ENCODE measurements at places on chromosomes 1 and 21.

DNA sequence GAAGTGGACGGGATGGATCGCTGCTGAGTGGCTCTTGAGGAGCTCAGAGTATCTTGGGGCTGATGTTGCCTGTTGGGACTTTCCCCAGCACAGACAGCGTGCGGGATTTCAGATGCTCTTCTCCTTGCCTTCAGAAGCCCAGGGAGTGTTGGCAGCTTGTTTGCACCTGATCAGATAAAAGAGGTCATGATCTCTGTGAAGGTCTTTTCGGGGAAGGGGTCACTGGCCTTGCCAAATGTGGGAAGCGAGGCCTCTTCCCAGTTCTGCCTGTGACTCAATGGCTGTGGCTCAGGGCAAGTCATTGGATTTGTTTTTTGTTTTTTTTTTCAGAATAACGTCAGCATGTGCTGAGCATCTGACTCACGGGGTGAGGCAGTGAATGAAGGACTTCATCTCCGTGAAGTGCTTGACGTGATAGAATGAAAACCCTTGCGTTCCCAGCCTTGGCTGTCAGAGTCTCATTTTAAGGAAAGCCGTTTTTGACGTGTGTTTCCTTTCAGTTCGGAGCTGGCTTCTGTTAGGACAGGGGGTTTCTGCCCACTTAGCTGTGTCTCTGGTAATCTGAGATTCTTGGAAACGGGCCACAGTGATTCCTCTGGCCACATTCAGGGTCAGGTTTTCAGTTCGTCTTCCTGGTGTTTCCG, 46.7 kb downstream of the GALNT2 start:
- no peak for DNase-seq

GRCh38 chr21:41302976-41303375, 13.6 kb upstream of the FAM3B start:
- no peak for DNase-seq

DNA sequence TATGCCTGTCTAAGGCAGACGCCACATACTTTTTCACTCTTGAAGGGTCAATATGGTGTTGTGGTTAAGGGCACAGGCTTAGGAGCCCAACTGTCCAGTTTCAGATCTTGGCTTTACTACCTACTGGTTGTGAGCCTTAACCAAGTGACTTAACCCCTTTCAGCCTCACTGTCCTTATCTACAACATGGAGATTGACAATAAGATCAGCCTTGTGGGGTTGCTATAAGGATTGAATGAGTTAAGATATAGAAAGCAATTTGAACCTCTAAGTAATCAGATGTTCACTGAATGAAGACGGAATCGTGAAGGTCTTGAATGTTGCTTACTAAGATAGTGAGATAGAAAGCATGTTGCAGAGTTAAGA, 121.3 kb upstream of the JUN start:
- no peak for DNase-seq

- DNase-seq: no peak
Observed at GRCh38 chr21:43808367-43808766, 19.0 kb downstream of the RRP1 start.

DNA sequence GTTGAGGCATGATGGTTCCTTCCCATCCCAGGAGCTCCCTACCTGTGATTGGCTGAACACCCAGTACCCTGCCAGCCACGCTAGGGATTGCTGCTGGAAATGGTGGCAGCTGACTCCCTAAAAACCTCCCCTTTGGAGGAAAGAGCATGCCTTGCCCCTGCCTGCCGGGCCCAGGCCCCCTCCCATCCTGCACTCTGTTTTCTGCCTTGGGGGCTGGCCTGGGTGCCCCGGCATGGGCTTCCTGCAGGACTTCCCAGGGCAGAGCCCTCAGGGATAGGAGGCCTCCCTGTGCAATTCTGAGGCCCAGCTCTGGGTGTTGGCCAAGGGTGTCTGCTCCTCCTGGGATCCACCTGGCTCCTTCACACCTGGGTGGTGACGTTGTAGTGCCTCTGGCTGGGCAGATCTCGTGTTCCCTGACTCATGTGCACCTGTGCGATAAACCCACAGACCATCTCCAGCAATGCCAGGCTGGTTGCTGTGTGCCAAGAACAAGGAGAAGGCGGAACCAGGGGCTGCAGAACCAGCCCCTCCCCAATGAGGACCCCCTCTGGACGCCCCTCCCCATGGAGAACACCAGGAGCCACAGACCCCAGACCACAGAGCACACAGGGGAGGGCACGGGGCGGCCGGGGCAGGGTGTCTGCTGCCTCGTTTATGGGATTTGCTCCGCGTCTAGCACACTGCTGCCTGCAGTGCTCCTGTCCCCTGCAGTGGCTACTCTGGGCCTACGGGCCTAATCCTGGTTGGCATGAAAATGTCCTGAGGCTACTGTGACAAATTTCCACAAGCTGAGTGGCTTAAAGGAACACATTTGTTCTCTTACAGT, 13.6 kb downstream of the CSTB start:
- no peak for DNase-seq

GRCh38 chr1:169468982-169469381, 16.8 kb downstream of the SLC19A2 start:
- no peak for DNase-seq

GRCh38 chr1:43345120-43345519, 7.5 kb downstream of the MPL start:
- no peak for DNase-seq

DNA sequence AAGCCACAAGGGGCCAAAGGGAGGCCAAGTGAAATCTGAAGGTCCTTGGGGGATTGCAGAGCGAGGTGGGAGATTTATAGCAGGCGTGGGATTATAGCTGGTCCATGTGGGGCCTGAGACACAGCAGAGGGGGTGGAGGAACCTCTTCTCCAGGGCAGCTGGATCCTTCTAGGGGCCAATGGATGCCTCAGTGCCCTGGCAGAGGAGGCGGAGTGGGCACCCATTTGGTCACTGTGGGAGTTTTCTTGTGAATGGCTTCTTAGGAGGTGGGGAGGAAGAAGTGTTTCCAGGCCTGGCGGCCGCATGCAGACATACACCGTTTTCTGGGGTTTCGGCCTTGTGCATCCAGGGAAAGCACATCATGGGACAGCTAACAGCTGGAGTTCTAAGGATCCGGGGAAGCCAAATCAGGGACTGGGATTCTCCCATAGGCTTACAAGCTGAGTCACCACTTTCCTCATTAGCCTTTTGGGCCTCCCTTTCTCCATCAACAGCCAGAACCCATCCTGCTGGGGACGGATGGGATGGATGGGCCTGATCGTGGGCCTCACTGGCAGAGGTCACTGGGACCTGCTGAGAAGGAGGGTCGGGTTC, 76.5 kb downstream of the RHOU start:
- DNase-seq: no peak

- DNase-seq: no peak
Observed at GRCh38 chr21:43956019-43956669, 56.0 kb upstream of the TRAPPC10 start.

- no peak for DNase-seq
Observed at GRCh38 chr1:15952317-15953258, 23.3 kb downstream of the ZBTB17 start.

GRCh38 chr1:229328598-229329362, 14.1 kb downstream of the CCSAP start:
- DNase-seq: no peak

DNA sequence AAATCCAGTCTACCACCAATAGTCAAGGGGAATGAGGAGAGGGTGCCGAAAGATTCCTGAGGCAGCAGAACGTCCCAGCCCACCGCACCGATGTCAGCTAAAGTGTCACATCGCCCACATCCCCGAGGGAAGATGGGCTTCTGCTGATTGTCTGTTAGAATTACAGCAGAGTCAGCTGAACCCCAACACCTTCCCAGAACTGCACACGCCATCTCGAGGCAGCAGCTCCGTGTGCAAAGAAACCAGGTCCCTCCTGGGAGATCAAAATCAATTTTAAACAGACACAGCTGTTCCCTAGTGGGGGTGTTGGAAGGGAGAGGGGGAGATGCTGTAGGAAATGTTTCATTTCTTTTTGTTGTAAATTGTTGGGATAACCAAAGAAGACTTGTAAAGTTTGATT, 12.8 kb upstream of the KAZN start:
- DNase-seq: no peak

DNA sequence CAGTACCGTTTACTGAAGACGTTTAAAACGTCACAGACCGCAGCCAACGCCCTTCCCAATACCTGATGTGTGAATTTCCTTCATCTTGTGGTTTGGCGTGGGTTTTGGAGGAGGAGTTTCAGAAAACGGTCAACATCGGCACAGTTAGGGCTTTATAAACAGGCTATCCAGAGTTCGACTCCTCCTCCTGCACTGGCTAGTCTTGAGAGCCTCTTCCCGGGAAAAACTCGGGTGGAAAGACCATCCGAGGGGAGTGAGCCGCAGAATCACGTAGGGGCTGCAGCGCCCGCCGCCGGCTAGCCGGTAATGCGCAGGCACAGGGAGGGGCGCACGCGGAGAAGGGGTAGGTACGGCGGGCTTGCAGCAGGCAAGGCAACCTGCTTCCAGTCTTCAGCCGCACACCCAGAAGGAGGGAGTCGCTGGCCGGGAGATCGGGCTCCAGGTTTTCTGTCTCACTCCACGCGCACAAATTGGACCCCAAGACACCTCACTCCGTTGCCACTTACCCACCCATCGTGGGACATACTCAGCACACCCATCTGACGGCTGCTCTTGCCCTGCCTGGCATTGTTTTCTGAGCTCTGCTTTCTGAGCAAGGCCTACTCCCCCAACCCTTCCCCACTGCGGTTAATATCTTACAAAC, 25.4 kb downstream of the SLC19A2 start:
- DNase-seq: no peak

GRCh38 chr1:53237638-53238037, 680 bp downstream of the MAGOH start:
- DNase-seq: peak; percentile 10

DNA sequence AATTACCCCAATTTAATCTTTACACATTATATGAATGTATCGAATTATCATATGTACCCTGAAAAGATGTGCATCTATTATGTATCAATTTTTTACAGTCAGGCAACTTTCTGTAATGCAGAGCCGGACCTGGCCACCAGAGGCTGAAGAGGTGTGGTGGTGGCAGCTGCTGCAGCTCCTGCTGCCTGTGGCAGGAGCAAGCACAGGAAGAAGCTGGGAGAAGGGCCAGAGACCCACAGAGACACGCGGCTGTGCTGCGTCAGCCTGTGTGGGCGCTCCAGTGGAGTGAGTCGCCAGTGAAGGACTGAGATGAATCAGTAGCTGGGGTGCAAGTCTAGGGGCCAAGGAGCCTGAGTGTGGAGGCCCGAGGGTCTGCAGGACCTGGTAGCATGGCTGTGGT, 74.3 kb upstream of the COG2 start:
- no peak for DNase-seq

GRCh38 chr1:24635195-24635843, 7.8 kb upstream of the SRRM1 start:
- peak; percentile 76 for DNase-seq

DNA sequence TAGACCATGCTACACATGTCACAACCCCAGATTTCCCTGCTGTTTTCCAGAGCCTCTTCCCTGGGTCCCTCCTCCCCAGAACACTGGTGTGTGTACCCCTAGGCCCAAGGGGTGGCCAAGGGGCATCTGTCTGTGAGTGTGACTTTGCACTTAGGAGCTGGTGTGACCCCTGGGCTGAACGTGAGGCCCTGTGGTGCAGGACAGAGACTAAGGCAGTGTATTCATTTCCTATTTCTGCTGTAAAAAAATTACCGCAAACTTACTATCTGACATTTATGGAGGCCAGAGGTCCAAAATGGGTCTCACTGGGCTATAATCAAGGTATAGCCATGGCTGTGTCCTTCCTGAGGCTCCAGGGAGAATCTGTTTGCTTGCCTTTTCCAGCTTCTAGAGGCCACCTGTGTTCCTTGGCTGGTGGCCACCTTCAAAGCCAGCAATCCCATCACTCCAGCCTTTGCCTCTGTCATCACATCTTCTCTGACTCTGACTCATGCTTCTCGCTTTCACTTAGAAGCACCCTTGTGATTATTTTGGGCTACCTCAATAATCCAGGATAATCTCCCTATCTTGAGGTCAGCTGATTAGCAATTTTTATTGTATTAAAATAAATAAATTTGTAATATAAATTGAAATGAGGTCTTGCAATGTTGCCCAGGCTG, 24.0 kb upstream of the ELOA start:
- no peak for DNase-seq

GRCh38 chr1:28577052-28577678, 14.9 kb upstream of the RAB42 start:
- DNase-seq: peak; percentile 9

DNA sequence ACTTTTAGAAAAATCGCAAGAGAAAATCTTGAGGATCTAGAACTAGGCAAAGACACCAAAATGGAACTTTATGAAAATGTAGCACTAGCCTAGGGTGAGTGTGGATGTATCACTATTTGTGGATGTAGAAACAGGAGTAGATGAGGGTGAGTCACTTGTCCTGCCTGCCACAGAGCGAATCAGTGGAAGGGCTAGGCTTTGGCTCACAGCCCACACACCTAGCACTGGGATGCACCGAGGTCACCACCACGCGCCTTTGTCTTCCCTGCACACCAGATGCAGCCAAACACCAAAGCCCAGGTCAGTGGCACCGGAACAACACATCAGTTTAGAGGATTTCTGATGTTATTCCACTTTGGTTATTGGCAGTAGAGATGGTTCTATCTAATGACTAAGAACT, 38.2 kb downstream of the PKNOX1 start:
- no peak for DNase-seq

- no peak for DNase-seq
Observed at GRCh38 chr1:201357211-201357610, 20.3 kb downstream of the TNNT2 start.
